ENCODE measurements at places on chromosomes 1 and 21. TPM values are rescaled to one million over a fixed set of nuclear protein-coding genes. Genes with fewer than 3 reads are reported as not detected.

Gene STYXL2
- total RNA-seq = not detected

Gene FBXO2
- 8.5 TPM for total RNA-seq

Gene RHD
- not detected for total RNA-seq

Gene CFHR4
- total RNA-seq = not detected

Gene C1orf226
- not detected for total RNA-seq

Gene CYP4A11
- total RNA-seq = not detected

Gene HSPA6
- 0.75 TPM for total RNA-seq

Gene ERO1B
- 0.45 TPM for total RNA-seq

Gene ATF6
- 9.6 TPM for total RNA-seq

Gene TOMM20
- 91.6 TPM for total RNA-seq

Gene CHIA
- total RNA-seq = not detected

Gene PLPP3
- total RNA-seq = 26.1 TPM

Gene CLDN17
- total RNA-seq = not detected

Gene SAMSN1
- not detected for total RNA-seq

Gene LRRIQ3
- total RNA-seq = 0.35 TPM

Gene BCL10
- 8.0 TPM for total RNA-seq

Gene ADGRL4
- 13.1 TPM for total RNA-seq

Gene BACE2
- 16.0 TPM for total RNA-seq

Gene LYSMD1
- total RNA-seq = 5.4 TPM

Gene TEKT2
- total RNA-seq = 0.38 TPM

Gene GBP5
- total RNA-seq = 0.08 TPM

Gene SYT6
- not detected for total RNA-seq

Gene PKNOX1
- total RNA-seq = 12.6 TPM

Gene TTLL10
- not detected for total RNA-seq

Gene DNAJC6
- total RNA-seq = 1.8 TPM

Gene DDI2
- total RNA-seq = 14.0 TPM

Gene NBPF10
- 1.9 TPM for total RNA-seq

Gene RGL1
- 25.3 TPM for total RNA-seq

Gene CYP4B1
- not detected for total RNA-seq

Gene DNAJC28
- 1.4 TPM for total RNA-seq

Gene S100A7
- not detected for total RNA-seq

Gene OR2T33
- total RNA-seq = not detected

Gene NPR1
- total RNA-seq = 19.8 TPM

Gene CRNN
- total RNA-seq = not detected

Gene TMEM54
- total RNA-seq = 55.1 TPM
